Stimulated activated CD4-positive, alpha-beta T cell treated with anti-CD3 and anti-CD28 coated beads, Interleukin-4, amount 100 ng/mL, for 4 hours (primary cell): ENCODE measurements at places on chromosomes 1 and 21.

GRCh38 chr1:151721788-151722510, 627 bp downstream of the RIIAD1 start:
- DNase-seq, result no peak

- no peak for DNase-seq
Measured at GRCh38 chr1:91724231-91724630, 161.7 kb downstream of the TGFBR3 start.

DNA sequence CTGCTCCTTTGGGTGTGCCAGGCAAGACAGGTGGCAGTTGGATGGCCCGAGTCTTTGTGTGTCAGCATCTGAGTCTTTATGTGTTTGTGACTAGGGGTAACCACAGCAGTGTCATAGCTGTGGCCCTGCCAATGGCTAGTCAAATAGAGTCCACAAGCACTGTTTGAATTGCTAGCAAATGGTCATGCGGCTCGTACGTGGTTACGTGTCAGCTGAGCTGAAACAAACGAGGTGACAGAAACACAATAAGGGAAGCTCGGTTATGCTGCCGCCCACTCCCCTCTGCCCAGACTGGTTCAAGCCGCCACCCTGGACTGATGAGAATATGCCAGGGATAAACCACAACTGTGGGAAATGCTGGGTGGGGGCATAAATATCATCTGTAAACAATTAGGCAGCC, 174.3 kb upstream of the LMO4 start:
- no peak for DNase-seq

GRCh38 chr1:205832326-205832751, 17.6 kb downstream of the PM20D1 start:
- DNase-seq, result no peak

DNA sequence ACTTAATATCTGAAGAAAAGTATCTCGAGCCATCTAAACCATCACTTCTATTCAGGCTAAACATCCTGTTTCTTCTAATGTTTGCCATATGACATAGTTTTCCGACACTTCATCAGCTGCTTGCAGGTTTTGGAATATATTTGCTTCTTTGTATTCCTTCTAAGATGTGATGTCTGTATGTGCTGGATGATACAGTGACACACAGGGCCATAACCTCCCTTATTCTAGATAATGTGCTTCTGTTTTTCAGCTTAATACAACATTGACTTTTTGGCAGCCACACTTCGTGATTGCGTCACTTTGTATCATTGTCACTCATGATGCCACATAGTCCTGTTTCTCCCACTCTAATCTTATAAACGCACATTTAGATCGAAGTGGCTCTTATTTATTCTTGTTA, 156.3 kb downstream of the CRB1 start:
- no peak for DNase-seq

- DNase-seq, result no peak
Measured at GRCh38 chr1:115430441-115431158, 92.6 kb upstream of the NGF start.

GRCh38 chr1:10210841-10211804, 753 bp downstream of the KIF1B start:
- DNase-seq, result no peak

- no peak for DNase-seq
Measured at GRCh38 chr1:232238009-232238408, 391.9 kb downstream of the SIPA1L2 start.

DNA sequence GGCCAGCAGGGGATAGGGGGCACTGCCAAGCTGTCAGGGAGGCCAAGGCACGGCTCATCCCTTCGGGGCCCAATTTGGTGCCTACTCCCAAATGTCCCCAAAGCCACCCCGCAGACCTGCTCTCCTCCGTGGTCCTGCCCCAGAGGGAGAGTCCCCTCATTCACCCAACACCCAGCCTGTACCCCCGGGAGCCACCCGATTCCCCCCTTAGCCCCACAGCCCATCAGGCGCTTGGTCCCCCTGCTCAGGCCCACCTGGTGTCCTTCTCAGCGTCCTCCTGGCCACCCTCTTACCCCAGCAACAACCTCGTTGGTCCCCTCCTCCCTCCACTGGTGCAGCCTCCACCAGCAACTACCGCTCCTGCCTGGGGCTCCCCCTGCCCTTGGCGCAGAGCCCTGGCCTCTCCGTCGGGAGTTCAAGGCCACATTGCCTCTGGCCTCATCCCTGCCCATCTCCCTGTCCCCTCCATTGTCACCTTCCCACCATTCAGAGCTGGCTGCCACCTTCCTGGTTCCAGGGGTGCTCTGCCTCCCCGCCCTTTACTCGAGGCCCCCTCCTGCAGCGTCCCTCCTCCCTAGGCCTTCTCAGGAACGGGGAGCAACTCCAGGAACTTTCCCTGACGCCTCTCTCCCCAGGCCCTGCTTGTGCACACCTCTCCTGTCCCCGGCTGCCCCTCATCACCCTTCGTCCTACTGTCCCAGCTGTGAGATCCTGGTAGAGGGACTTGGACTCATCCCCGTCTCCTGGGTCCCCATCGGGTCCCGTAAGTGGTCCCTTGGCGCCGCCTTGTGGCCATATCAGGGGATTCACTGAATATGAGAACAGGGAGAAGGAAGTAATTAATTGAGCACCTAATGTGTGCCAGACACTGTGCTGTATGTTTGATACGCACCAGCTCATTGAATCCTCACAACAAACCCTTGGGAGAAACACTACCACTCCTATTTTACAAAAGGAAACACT, 73.9 kb downstream of the RAP1GAP start:
- DNase-seq, result peak; percentile 46

- no peak for DNase-seq
Measured at GRCh38 chr21:16942703-16943102, 570.1 kb upstream of the CXADR start.

GRCh38 chr1:211738096-211738690, 62.8 kb upstream of the NEK2 start:
- no peak for DNase-seq

- no peak for DNase-seq
Measured at GRCh38 chr1:4000811-4001251, 100.8 kb upstream of the C1orf174 start.

- DNase-seq, result no peak
Measured at GRCh38 chr1:187999973-188000372, 1171.2 kb downstream of the PLA2G4A start.

- no peak for DNase-seq
Measured at GRCh38 chr1:19033515-19033839, 77.0 kb upstream of the IFFO2 start.
